ENCODE measurements at places on chromosomes 7 and 10. TPM values are rescaled to one million over a fixed set of nuclear protein-coding genes. Genes with fewer than 3 reads are reported as not detected.
A peak's percentile ranks its signal among the peaks of the same experiment; 100 is the strongest.

Gene CFAP69
- 4.4 TPM for total RNA-seq

Gene EBF3
- total RNA-seq: 26.1 TPM

Gene TLL2
- total RNA-seq: 0.85 TPM

DNA sequence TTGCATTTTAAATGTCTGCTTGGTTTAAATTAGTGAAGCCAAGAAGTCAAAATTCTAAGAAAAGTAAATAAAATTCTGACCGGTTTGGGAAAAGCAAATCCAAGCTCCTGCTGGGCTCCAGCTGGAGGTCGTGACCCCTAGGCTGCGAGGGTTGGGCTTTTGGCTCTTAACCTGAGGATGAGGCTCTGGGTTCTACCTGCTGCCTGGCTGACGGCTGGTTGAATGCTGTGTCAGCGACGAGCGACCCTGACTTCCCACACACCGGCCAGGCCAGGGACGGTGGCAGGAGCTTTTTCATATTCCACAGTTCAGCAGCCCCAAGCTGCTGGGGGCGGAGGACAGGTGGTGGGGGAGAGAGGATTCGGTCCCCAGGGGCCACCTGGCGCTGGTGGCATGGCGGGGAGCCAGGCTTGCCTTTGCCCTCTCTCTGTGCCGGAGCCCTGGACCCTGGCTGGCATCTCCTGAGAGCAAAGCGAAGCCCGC is 843 bp upstream of the PLPP4 start:
- no peaks in the 10 kb centered on the region for H3K36me3 ChIP-seq
- DNase-seq: no peak
- peak overlapping the region; percentile 95 for H3K4me3 ChIP-seq
- peaks cover 24% of the 10 kb centered on the region for H3K4me1 ChIP-seq
- H3K27ac ChIP-seq: peak overlapping the region; percentile 65

Gene HSPA14
- 10.6 TPM for total RNA-seq

- no peak overlapping the region for H3K4me3 ChIP-seq
- H3K4me1 ChIP-seq: peaks cover 28% of the 10 kb centered on the region
- H3K36me3 ChIP-seq: no peaks in the 10 kb centered on the region
Measured at GRCh38 chr7:70446448-70447143, 685.3 kb upstream of the GALNT17 start.

DNA sequence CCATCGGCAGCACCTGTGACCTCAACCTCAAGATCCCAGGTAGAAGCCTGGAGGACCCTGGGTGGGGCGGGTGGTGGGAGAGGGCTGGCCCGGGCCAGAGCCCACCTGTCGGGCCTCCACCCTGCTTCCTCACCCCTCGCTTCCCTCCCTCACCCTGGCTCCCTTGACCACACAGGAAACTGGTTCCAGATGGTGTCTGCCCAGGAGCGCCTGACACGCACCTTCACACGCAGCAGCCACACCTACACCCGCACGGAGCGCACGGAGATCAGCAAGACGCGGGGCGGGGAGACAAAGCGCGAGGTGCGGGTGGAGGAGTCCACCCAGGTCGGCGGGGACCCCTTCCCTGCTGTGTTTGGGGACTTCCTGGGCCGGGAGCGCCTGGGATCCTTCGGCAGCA is 8.9 kb upstream of the ATP6V1F start:
- DNase-seq: no peak
- H3K4me3 ChIP-seq: no peak overlapping the region

GRCh38 chr7:157432541-157432956 is 95.7 kb downstream of the DNAJB6 start:
- DNase-seq: no peak
- peaks cover 3% of the 10 kb centered on the region for H3K27me3 ChIP-seq
- H3K36me3 ChIP-seq: no peaks in the 10 kb centered on the region
- H3K4me3 ChIP-seq: peak overlapping the region; percentile 83
- peaks cover 14% of the 10 kb centered on the region for H3K4me1 ChIP-seq
- H3K27ac ChIP-seq: peak overlapping the region; percentile 68

GRCh38 chr7:105087981-105088380 is 74.0 kb downstream of the KMT2E start:
- peaks cover 26% of the 10 kb centered on the region for H3K36me3 ChIP-seq
- no peak overlapping the region for H3K27ac ChIP-seq
- no peaks in the 10 kb centered on the region for H3K4me1 ChIP-seq
- H3K27me3 ChIP-seq: no peaks in the 10 kb centered on the region

DNA sequence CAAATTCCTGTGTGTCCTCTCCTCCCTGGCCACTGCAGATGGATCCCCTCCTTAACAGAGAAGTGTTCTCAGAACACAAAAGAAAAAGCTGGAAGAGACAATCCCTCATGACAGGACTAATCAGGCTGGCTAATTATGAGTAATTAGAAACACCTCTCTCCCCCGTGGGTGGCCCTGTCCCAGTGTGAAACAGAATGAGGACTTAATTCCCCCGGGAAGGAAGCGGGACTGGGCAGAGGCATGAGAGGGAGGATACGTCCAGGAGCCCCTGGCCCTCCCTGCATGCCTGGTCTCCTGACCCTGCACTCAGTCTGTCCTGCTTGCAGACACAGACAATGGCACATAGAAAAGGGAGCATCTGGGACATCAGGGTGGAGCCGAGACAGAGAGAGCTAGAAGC is 7.6 kb upstream of the ADCYAP1R1 start:
- no peak for DNase-seq
- H3K4me1 ChIP-seq: peaks cover 13% of the 10 kb centered on the region
- H3K4me3 ChIP-seq: no peak overlapping the region
- no peak overlapping the region for H3K27ac ChIP-seq
- peaks cover 61% of the 10 kb centered on the region for H3K27me3 ChIP-seq
- H3K36me3 ChIP-seq: no peaks in the 10 kb centered on the region

Gene GIMAP2
- not detected for total RNA-seq

Gene BZW2
- 89.8 TPM for total RNA-seq

GRCh38 chr7:157719705-157720655 is 383.2 kb downstream of the DNAJB6 start:
- H3K4me1 ChIP-seq: peaks cover 5% of the 10 kb centered on the region
- no peak for DNase-seq
- H3K36me3 ChIP-seq: no peaks in the 10 kb centered on the region
- H3K4me3 ChIP-seq: no peak overlapping the region
- H3K27ac ChIP-seq: no peak overlapping the region

- H3K4me3 ChIP-seq: no peak overlapping the region
- no peak overlapping the region for H3K27ac ChIP-seq
- no peaks in the 10 kb centered on the region for H3K27me3 ChIP-seq
- H3K36me3 ChIP-seq: no peaks in the 10 kb centered on the region
- no peaks in the 10 kb centered on the region for H3K4me1 ChIP-seq
Measured at GRCh38 chr7:8130663-8131062, 131.3 kb downstream of the ICA1 start.

Gene CC2D2B
- 0.34 TPM for total RNA-seq

Gene RAMP3
- total RNA-seq: 0.70 TPM

Gene VAX1
- total RNA-seq: 0.58 TPM

Gene MUC12
- 0.50 TPM for total RNA-seq

Gene ZP3
- total RNA-seq: not detected

DNA sequence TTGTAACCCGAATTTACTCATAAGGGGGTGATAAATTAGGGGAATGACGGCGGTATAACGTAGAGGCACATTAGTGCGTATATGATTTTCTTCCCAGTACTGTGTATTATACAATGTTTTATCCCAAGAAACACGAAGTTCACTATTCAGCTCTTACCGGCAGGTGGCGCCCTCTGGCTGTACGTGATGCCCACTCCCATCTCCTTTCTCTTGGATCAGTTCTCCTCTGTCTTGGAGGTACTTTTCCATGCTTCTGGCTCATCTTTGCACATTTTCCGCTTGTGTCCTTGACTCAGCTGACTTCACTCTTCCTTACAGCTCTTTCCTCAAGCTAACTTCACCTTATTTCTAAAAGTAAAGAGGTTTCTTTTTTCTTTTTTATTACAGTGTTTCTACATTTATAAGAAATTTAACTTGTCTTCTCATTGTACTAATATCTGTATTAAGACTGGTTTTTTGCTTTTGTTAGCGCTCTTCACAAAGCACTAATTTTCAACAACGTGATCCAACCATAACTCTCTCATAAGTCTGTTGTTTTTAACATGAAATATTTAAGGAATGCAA is 21.3 kb downstream of the TMEM176B start:
- H3K4me1 ChIP-seq: no peaks in the 10 kb centered on the region
- H3K27me3 ChIP-seq: peaks cover 35% of the 10 kb centered on the region
- H3K36me3 ChIP-seq: no peaks in the 10 kb centered on the region

GRCh38 chr7:102434039-102434486 is 688 bp downstream of the ORAI2 start:
- no peak for DNase-seq
- peak overlapping the region; percentile 90 for H3K27ac ChIP-seq
- H3K27me3 ChIP-seq: no peaks in the 10 kb centered on the region
- H3K36me3 ChIP-seq: no peaks in the 10 kb centered on the region
- peak overlapping the region; percentile 90 for H3K4me3 ChIP-seq

DNA sequence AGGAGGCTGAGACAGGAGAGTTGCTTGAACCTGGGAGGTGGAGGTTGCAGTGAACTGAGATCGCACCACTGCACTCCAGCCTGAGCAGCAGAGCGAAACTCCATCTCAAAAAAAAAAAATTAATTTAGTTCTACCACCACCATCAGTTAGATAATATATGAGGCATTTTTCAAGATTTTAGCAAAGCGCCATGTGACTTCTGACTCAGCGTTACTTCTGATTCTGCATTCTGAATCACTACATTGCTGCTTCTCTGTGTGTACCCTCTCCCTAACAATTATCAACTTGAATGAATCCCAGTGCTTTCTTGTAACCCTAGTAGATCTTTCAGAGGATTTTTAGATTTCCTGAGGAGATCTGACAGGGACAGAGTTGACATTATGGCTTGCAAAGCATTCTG is 176.8 kb upstream of the SORCS1 start:
- H3K27ac ChIP-seq: no peak overlapping the region
- peaks cover 20% of the 10 kb centered on the region for H3K27me3 ChIP-seq
- no peaks in the 10 kb centered on the region for H3K36me3 ChIP-seq
- DNase-seq: no peak
- no peaks in the 10 kb centered on the region for H3K4me1 ChIP-seq

GRCh38 chr10:83677795-83678194 is 461.5 kb upstream of the GHITM start:
- no peak overlapping the region for H3K27ac ChIP-seq
- no peak for DNase-seq
- no peaks in the 10 kb centered on the region for H3K36me3 ChIP-seq
- no peaks in the 10 kb centered on the region for H3K27me3 ChIP-seq
- no peak overlapping the region for H3K4me3 ChIP-seq
- H3K4me1 ChIP-seq: peaks cover 13% of the 10 kb centered on the region

DNA sequence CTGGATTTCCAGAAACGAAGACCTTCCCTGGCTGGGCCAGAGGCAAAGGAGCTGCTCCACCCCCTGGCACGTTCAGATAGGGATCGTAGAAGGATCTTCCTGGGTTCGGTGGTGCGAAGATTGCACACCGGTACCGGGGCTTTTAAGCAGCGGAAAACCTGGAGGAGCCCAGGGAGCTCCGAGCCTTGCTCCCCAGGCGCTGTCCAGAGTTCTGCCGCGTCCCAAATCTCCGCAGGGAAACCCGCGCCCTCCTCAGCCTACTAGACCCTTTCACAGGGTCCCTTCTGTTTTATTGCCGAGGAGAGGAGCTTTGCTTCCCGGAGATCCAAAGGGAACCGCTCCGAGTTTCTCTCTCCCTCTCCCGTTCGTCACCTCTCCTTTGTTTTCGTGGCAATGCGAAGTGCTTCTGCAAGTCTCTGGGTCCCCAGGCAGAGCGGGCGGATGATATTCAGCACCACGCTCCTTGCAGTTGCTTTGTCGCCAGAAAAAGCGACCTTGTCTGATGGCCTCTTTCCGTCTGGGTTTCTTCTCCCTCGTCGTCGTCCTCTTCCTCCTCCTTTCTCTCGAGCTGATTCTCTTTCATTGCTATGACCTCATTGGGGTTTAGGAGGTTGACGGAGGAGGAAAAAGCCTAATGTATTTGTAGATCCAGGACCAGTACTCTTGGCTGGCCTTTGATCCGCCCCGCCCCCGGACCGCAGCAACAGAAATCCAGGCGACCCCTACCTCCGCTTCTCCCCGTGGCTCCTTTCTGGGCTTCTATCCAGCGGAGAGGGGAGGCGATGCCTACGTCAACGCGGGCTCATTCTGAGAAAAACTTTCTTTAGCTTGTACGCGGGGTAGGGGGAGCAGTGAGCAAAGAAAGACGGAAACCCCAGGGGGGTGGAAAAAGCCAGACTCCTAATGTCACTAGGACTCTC is at the start of gene TMEM196:
TSS of gene TMEM196 (minus strand) at position 777 of the 920 bp plus-strand sequence. CDS start 921 bp downstream, outside the sequence.
- DNase-seq: no peak
- H3K4me3 ChIP-seq: peak within 1 kb of the TSS; percentile 90
- H3K36me3 ChIP-seq: no peaks in the 10 kb centered on the region
- peaks cover 60% of the 10 kb centered on the region for H3K27me3 ChIP-seq
- H3K4me1 ChIP-seq: peaks cover 11% of the 10 kb centered on the region

DNA sequence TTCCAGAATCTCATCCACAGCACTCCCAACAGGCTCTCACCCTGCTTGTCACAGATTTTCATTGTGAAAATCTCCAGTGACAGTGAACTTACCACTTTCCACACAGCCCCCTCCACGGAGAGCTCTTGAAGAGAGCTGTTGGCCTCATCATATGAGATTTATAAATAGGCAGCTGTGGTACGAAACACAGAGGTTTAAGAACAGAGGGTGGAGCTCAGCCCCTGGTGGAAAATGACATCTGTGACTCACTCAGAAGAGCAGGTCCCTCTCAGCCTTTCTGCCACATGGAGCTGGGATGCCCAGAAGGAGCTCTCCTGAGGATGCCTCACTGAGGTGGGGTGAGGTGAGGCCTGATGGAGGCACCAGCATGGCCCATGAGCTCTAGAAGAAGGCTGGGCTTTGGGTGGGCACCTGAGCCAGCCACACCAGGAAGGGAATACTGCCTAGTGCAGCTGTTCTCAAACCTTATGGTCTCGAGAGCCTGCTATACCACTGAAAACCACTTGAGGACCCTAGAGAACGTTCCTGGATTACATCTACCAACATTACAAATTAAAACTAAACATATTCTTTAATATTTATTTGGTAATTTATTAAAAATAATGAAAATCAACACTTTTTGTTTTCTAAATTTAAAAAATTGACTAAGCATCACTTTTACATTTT is 25.8 kb upstream of the EEPD1 start:
- peaks cover 11% of the 10 kb centered on the region for H3K4me1 ChIP-seq
- no peak overlapping the region for H3K4me3 ChIP-seq
- DNase-seq: no peak
- H3K27me3 ChIP-seq: no peaks in the 10 kb centered on the region
- no peak overlapping the region for H3K27ac ChIP-seq
- H3K36me3 ChIP-seq: no peaks in the 10 kb centered on the region

- H3K36me3 ChIP-seq: no peaks in the 10 kb centered on the region
- H3K27me3 ChIP-seq: no peaks in the 10 kb centered on the region
- no peak overlapping the region for H3K4me3 ChIP-seq
- no peak for DNase-seq
- no peaks in the 10 kb centered on the region for H3K4me1 ChIP-seq
Measured at GRCh38 chr7:121219026-121219425, 109.8 kb upstream of the WNT16 start.

Gene ACSL5
- 13.9 TPM for total RNA-seq
